Stimulated activated CD8-positive, alpha-beta memory T cell treated with anti-CD3 and anti-CD28 coated beads, Interleukin-4, amount 100 ng/mL, for 1 hour (primary cell): ENCODE measurements at places on chromosomes 6 and 20.

- no peak for DNase-seq
Observed at GRCh38 chr6:138374815-138375214, 2.9 kb upstream of the SMIM28 start.

DNA sequence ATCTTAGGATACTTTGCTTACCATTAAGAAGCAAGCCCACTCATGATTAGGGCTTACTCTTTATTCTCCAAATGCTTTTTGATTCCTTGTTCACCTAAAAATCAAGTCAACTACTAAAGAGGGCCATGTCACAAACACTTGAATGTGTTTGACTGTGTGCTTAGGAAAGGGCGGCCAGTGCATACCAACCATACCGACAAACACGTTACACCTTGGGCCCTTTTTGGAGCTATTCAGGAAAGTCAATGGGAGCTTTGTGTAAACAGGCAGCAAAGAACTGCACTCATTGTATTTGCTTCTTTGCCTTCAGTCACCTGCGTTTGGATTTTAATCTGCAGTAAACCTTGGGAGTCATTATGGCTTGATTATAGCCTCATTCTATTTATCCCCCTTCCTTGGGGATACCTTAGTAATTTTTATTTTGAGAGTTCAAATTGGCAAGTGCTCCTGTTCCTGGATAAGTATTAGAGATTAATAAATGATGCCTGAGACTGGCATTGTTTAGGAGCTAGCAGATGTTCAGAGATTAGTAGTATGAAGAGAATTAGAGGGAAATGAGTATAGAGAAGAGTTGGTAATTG lies 102.6 kb upstream of the HDGFL1 start:
- no peak for DNase-seq

- no peak for DNase-seq
Observed at GRCh38 chr20:4568361-4568959, 153.2 kb upstream of the PRND start.

DNA sequence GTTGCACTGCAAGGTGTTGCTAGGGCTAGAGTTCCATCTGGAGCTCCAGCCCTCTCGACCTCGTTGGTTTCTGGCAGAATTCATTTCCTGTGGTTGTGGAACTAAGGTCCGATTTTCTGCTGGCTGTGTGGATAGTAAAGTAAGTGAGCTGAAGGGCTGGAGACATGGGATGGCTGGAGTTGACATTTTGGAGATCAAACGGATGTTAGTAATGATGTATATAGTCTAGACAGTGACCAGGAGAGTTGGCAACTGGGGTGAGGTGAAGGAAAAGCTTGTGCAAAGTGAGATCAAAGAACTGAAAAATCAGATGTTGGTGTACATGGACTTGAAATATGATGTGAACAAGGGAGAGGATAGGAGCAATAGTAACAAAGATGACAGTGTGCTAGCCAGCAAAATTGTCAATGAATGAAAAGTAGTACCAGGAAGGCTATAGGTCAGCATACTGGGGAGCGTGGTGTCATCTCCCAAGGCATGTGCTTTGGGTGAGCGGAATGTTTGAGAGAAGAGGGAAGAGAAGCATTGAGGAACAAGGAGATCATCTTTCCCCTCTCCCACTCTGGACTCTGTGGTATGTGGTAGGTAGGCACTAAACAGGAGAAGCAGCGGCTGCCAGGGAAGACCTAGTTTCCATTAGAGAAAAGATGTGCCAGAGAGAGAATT lies 7.8 kb downstream of the QRSL1 start:
- no peak for DNase-seq

DNA sequence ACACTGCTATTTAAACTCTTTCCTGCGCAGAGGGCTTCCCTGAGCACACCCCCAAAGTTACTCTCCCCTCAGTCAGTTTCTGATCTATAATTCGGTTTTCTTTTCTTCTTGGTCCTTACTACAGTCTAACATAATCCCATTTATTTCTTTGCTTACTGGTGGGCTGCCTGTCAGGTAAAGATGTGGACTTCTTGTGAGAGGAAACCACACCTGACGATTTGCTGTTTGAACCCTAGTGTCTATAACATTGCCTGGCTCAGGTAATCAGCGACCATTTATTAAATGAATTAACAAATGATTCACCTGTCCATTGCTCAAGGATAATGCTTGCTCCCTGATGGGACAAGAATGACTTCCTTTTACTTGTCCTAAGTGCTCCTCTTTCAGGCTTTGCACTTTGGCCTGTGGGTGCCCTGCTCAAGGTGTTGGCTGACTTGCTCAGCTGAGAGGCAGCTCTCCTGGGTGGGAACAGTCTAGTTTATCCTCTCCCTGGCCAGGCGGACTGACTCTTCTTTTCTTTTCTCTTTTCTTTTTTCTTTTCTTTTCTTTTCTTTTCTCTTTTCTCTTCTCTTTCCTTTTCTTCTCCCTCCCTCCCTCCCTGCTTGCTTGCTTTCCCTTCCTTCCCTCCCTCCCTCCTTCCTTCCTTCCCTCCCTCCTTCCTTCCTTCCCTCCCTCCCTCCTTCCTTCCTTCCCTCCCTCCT lies 233.1 kb downstream of the BCAS1 start:
- no peak for DNase-seq

DNA sequence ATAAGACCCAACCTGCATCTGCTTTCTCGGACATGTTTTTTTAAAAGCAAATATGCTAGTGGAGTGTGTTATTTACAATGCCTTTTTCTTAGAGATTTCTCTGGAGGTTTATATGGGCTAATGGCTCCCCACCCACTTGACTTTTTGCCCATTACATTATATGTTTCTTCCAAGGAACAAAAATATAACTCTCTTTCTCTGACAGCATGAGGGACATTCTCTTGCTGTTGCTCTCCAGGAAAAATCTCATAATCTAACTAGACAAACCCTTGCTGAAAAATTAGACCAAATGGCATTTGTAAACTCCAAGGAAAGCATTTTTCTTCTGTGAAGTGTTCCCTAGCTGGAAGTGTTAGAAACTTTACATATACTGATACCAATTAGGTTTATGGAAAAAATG lies 213.7 kb downstream of the PRL start:
- no peak for DNase-seq

- no peak for DNase-seq
Observed at GRCh38 chr6:138543657-138544056, 44.4 kb upstream of the NHSL1 start.

DNA sequence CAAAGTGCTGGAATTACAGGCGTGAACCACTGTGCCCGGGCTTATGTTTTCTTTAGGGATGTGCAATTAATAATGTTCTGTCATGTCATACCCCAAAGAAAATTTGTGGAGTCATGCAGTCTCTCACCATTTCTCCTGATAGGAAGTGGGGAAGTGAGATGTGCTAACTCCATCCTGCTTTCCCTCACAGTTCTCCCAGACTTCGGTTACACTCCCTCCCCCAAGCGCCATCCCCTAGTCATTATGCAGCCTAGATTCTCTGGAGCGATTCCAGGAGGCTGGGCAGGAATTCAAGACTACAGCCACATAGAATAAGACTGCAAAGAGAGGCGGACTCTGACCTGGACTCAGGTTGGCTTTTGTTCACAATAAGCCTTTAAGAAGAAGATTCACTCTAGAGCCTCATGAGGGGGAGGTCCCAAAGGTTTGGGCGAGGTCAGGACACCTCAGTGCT lies 271.4 kb downstream of the ALDH8A1 start:
- DNase-seq = no peak

GRCh38 chr20:36116807-36117441 lies 37.6 kb upstream of the EPB41L1 start:
- no peak for DNase-seq

DNA sequence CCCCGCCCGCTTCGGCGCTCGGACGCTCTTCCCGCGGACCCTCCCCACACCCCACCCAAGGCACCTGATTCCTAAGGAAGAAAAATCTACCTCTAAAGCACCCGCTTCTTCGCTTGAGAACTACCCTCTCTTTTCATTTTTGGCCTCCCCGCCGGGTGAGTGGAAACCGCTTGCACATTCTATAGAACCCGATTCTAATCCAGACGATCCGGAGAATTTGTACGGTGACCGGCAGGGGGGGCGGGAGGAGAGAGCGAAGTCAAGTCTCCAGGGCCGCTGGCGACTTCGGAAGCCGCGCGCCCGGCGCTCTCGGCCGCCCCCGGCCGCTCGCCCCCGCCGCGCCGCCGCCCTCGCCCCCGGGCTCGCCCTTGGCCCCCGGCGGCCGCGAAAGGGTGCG lies at the start of gene RBM24:
Gene RBM24 (plus strand): TSS at position 262 of the 397 bp plus-strand sequence. CDS start 221 bp downstream, outside the sequence.
- DNase-seq = no peak
